Left ventricle myocardium superior (tissue), 1 donor: ENCODE measurements at places on chromosomes 5 and 9. TPM values are rescaled to one million over a fixed set of nuclear protein-coding genes. Genes with fewer than 3 reads are reported as not detected.

Gene ANKRD33B
- total RNA-seq, result 6.7 TPM

Gene ST8SIA4
- total RNA-seq, result 5.4 TPM

Gene SAXO1
- not detected for total RNA-seq

Gene SHOC1
- not detected for total RNA-seq

Gene RNF180
- total RNA-seq, result 12.5 TPM

Gene WNT8A
- total RNA-seq, result not detected

Gene CCNB1
- 4.0 TPM for total RNA-seq

Gene KCNV2
- not detected for total RNA-seq

Gene SLC36A2
- total RNA-seq, result 0.22 TPM

Gene CTNND2
- 5.4 TPM for total RNA-seq
